ENCODE measurements at places on chromosomes 16 and 17.
A peak's percentile ranks its signal among the peaks of the same experiment; 100 is the strongest.

- DNase-seq: no peak
Observed at GRCh38 chr17:76538281-76538931, 897 bp upstream of the CYGB start.

- no peak for DNase-seq
Observed at GRCh38 chr17:32240750-32241149, 24.9 kb upstream of the RHBDL3 start.

DNA sequence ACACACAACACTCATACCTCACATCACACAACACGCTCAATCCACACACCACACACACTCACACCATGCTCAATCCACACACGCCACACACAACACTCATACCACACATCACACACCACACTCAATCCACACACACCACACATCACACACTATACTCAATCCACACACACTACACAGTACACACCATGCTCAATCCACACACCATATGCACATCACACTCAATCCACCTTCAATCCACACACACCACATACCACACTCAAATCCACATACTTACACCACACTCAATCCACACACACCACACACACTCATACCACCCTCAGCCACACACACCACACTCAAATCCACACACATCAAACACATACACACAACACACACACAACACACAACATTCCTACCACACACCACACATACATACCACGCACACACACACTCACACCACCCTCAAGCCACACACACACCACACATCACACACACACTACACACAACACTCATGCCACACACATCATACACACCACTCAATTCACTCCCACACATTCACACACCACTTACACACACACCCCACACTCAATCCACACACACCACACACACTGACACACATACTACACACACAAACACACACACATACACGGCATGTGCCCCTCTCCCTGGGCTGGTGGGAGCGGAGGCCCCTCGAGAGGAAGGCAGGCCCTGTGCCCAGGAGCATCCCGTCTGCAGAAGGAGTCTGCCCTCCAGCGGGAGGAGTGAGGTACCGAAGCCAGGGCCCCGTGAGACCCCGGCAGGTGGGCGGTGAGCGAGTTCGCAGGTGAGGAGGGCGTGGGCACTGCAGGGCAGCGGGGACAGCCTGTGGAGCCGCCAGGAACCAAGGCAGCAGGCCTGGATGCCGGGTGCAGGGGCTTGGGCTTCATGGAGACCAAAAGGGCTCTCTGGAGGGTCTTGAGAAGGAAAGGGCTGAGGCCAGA, 33.1 kb upstream of the RPTOR start:
- DNase-seq: no peak

- DNase-seq: peak; percentile 73
Observed at GRCh38 chr16:48081656-48082055, 74.1 kb downstream of the ABCC12 start.

GRCh38 chr17:32174889-32175288, 32.6 kb downstream of the RHOT1 start:
- DNase-seq: no peak

DNA sequence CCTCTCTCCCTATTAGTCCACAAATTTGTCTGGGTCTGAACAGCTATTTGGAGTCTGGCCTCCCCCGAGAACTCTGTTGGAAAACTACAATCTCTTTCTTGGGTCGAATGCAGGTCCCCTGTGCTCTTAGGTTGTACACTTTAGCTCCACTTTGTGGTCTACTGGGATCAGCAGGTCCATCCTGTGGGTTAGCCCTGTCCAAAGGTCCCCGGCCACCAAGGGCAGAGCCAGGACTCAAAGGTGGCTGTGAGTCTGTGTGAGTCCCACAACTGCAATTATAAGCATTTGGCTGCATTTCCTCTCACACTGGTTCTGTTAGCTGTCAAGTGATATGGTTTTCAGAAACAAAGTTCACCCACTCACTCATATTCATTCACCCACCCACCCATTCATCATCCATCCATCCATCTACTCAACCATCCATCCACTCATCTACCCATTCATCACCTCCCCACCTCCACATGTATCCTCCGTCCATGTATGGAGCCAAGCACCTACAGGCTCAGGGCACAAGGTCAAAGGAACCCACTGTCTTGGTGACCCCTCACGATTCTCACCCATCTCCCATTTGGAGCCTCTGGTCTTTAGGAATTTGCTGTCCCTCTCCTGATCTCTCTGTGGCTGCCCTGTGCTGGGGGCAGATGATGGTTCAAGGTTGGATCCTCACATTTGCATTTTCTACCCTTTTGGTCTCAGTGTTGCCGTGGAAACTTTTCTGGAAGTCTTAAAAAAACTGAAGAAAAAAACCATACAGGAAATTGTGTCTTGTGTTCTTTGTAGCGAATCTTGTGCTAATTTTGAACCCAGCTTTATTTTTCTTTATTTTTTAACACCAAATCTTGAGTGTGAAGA, 45.8 kb downstream of the IRF8 start:
- DNase-seq: no peak

- DNase-seq: no peak
Observed at GRCh38 chr16:10966129-10966528, 21.8 kb downstream of the CLEC16A start.

- DNase-seq: no peak
Observed at GRCh38 chr17:77891602-77892001, 66.9 kb upstream of the TNRC6C start.

- no peak for DNase-seq
Observed at GRCh38 chr16:23174622-23175021, 7.9 kb upstream of the SCNN1G start.

DNA sequence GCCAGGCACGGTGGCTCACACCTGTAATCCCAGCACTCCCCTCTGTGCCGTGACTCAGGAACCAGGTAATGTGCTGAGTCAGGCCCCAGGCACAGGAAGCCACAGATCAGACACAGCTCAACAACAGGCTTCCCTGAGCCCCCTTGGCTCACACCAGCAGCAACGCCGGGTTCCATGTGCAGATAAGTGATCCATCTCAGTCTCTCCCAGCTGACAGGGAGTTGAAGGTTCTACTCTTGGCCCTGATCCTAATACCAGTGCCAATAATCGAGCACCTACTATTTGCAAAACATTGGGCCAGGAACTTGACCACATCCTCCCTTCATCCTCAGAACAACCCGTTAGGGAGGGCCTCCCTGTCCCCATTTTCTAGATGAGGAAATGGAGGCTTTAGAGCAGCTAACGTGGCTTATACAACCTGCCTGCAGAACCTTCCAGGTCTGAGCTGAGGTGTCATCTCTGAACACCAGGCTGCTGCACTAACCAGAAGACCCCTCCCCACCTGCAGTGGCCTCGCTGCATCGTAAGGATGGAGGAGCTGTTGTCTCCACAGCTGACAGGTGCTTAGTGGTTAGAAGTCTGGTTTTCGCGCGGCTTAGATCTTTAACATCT, 64.8 kb upstream of the AMZ2 start:
- no peak for DNase-seq

GRCh38 chr16:71758293-71758760, 33.8 kb upstream of the PHLPP2 start:
- no peak for DNase-seq

DNA sequence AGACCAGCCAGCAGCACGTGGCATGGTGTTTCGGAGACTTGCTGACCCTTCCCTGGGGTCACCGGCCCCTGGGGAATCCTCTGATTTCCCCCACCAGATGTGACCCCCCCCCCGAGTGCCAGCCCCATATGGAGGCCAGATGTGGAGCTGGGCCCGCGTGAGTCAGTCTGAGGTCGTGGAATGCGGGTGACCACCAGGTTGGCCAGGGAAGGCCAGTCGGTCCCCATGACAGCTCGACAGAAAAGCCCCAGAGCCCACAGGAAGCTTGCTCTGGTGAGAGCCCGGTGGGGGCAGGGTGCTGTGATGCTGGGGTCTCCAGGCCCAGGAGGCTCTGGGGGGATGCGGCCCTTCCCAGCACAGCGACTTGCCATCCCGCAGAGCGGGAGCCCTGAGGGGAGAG, 209.0 kb downstream of the NTN1 start:
- no peak for DNase-seq

DNA sequence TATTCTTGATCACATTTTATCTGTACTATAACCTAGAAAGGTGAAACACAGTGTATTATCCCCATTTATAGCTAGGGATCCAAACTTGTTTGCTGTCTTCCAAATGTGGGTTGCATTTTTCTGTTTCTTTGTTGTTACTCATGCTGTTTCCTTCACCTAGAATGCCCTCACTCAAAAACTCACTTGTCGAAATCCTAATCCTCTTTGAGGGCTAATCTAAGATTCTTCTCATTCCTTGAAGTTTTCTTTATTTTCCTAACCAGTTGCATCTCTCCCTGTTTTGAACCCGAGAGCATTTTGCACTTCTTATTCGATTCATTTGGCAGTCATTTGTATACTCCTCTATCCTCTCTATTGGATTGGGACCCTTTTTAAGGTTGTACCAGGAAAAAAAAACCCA, 9.6 kb downstream of the CALCOCO2 start:
- DNase-seq: no peak

GRCh38 chr16:75620326-75621169, 2.5 kb downstream of the ADAT1 start:
- no peak for DNase-seq

DNA sequence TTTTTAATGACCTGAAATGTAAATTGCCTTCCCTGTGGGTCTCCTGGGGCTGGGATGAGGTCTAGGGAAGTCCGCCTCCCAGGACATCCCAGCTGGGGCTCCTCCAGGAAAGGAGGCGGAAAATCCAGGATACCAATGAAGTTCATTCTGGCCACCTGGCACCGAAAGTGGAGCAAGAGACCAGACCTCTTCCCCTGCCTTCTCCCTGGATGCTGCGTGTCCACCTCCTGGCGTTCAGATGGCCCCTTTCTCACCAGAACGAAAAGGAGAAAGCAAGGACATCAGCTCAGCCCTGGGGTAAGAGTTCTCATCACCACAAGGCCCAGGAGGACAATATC, 20.4 kb downstream of the RBFOX3 start:
- DNase-seq: no peak

- DNase-seq: no peak
Observed at GRCh38 chr17:5065227-5065744, 13.0 kb upstream of the ZFP3 start.

DNA sequence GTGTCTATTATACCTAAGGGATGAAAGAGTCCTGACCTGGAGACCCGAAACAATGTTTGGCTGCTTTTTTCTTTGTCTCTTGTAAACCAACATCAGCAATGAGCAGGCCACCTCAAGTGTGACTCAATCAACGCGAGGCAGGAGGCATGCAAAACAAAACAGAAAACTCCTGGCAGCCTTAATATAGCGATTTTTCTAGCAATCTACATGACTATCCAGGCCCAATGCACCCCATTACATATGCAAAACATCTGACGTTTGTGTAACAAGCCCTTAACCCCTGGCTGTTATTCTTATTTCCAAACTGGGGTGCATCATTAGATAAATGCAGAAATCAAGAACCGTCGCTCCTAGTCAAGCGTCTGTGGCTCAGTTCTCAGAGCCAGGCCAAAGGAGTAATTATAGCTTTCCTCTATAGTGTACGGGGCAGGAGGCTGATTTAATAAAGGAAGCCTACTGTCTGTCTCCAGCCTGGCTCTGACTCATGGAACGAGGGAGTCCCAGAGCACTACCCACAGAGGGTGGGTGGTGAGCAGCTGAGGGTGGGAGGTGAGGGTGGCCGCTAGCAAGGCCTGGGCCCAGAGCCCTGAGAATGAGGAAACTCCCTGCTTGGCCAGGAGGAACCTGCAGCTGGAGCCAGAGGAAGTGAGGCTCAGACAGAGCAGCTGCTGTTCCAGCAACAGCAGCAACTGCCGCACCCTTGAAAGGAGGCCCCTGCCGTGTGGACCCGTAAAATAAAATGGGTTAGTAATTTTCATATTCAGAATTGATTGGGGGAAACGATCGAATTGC, 43.9 kb downstream of the CHD9 start:
- peak; percentile 89 for DNase-seq

- no peak for DNase-seq
Observed at GRCh38 chr17:79691931-79692330, 38.8 kb upstream of the ENPP7 start.

- no peak for DNase-seq
Observed at GRCh38 chr16:10083301-10083700, 98.9 kb downstream of the GRIN2A start.

GRCh38 chr17:66541461-66542128, 239.2 kb downstream of the PRKCA start:
- peak; percentile 74 for DNase-seq

DNA sequence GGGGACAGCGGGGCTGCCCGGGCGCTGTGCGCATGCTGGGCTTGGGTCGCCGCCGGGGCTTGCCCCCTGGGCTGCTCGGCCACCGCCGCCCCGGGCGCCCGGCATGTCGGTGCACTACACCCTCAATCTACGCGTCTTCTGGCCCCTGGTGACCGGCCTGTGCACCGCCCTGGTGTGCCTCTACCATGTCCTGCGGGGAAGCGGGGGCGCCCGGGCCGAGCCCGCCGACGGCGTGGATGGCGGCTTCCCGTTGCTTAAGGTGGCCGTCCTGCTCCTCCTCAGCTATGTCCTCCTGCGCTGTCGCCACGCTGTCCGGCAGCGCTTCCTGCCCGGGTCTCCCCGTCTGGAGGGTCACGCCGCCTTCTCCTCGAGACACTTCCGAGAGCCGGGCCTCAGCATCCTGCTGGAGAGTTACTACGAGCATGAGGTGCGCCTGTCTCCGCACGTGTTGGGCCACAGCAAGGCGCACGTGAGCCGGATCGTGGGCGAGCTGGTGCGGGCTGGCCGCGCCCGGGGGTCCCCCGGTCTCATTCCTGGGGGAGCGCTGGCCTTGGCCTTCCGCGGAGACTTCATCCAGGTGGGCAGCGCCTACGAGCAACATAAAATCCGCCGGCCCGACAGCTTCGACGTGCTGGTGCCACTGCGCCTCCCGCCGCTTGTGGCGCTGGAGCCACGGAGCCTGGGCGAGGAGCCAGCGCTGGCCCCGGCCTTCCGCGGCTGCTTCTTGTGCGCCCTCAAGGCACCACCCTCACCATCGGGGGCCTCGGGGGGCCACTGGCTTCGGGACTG, 789 bp downstream of the ITPRIPL2 start:
- DNase-seq: no peak

- no peak for DNase-seq
Observed at GRCh38 chr16:87674419-87674818, 72.1 kb downstream of the JPH3 start.

GRCh38 chr17:74842146-74842598, 17.5 kb downstream of the GRIN2C start:
- no peak for DNase-seq

DNA sequence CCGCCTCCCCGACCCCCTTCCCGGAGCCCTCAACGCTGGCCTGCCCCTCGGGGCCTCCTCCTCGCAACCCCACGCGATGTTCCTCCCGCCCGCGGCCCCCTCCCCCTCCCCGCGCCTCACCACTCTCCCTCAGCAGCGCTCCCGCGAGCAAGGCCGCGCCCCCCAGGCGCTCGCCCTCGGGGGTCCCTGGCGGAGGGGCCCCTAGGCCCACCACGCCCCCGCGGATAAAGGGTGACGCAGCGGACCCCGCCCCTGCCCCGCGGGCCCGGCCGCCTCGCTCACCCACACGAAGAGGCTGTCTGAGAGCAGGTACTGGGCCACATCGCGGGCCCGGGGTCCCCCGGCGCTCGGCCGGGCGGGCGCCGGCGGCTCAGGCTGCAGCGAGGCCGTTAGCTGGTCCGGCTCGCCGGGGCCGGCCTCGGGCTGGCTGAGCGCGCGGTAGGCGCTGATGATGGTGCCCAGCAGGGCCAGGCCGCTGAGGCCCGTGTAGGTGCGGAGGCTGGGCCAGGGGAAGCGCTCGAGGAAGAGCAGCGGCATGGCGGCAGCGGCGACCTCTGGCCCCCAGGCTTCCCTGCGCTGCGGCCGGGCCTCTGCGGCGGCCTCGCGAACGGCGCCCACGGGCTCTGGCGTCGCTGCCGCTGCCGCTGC, 430 bp downstream of the AMFR start:
- DNase-seq: no peak
